ENCODE measurements at places on chromosomes 6 and 20.

GRCh38 chr6:78925317-78925716, 58.0 kb downstream of the IRAK1BP1 start:
- no peak for DNase-seq

GRCh38 chr6:37496951-37497885, 2.5 kb downstream of the CCDC167 start:
- DNase-seq = no peak

DNA sequence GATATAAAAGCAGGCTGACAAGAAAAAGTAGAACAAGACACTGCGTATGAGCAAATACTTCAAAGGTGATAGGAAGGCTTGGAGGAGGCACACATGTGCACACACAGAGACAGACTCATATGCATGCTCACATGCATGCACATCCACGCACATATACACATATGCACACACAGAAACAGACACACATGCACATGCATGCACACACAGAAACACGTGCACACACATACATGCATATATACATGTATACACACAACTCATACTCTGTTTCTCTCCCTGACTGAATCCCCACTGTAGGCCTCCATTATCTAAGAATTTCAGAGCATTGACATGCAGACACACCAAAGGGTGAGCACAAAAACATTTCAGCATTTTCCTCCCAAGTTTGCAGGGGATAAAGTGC, 43.7 kb downstream of the VGLL2 start:
- DNase-seq = no peak

DNA sequence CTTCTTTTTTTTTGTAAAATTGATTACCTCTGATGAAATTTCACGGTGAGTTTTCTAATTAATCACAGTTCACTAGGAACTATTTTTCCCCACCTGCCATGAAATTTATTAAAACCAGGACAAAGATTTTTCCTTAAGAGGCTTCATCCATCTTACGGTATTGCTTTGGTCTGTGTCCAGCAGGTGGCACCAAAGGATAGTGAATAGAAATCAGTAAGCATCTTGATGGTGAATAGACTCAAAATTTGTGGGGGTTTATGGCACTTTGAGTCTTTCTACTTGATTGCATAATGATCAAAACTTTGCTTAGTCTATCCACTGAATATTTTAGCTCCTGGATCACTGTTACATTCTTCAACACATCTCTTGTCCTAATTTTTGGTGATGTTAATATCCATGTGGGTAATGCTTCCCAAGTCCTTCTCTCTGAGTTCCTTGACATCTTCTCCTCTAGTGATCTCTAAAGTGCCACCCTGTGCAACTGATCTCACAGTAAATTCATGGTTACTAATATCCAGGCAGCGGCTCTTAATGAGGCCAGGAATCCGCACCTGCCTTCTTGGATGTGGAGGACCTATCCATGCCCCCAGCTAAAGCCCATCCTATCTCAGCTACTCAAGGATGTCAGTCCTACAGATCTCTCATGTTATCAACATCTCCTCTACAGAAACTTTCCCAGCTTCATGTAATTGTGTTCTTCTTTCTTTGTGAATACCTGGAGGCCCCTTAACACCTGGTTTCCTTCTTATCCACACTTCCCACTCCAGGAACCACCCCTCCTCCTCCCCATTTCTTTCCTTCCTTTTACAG, 54.5 kb downstream of the STMND1 start:
- peak; percentile 56 for DNase-seq

- no peak for DNase-seq
Observed at GRCh38 chr6:111672761-111673450, 67.2 kb upstream of the TRAF3IP2 start.

DNA sequence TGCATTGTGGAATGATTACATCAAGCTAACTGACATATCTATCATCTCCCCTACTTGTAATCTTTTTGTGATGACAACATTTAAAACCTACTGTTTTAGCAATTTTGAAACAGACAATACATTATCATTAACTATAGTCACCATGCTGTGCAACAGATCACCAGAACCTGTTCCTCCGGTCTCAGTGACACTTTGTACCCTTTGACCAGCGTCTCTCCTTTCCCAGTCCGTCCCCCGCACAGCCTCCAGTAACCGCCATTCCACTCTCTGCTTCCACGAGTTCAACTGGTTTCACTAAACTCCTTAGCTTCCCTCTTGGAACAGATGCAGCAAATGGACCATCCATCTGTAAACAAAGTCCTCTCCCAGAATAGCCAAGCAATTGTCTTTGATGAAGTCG, 21.8 kb downstream of the LRP11 start:
- no peak for DNase-seq

- DNase-seq = no peak
Observed at GRCh38 chr6:167767715-167768107, 59.0 kb upstream of the AFDN start.

- no peak for DNase-seq
Observed at GRCh38 chr20:53226826-53227225, 254.7 kb downstream of the TSHZ2 start.

DNA sequence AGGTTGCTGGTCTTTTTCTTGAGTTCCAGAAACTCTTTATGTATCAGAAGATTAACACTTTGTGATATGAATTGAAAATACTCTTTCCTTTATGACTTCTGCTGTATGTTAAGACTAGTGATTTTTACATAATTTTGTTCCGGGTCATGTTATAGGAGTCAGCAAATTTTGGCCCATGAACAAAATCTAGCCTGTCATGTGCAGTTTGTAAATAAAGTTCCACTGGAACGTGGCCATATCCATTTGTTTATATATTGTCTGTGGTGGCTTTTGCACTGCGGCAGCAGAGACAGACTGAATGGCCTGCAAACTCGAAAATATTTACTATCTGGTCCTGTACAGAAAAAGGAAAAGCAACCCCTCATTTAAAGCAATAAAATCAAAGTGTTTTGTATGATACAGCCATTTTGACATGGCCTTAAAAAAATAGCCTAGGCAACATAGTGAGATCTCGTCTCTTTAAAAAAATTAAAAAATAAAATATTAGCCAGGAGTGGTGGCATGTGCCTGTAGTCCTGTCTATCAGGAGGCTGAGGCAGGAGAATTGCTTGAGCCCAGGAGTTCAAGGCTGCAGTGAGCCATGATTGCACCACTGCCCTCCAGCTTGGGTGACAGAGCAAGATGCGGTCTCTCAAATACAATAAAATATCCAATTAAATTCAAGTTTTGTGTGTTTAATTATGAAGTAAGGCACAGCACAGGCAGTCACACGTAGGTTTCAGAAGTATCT, 36.9 kb downstream of the SNX9 start:
- no peak for DNase-seq

GRCh38 chr20:50292591-50293283, 102.1 kb downstream of the CEBPB start:
- DNase-seq = no peak

- DNase-seq = no peak
Observed at GRCh38 chr20:20946122-20946759, 159.9 kb downstream of the LINC00237 start.

DNA sequence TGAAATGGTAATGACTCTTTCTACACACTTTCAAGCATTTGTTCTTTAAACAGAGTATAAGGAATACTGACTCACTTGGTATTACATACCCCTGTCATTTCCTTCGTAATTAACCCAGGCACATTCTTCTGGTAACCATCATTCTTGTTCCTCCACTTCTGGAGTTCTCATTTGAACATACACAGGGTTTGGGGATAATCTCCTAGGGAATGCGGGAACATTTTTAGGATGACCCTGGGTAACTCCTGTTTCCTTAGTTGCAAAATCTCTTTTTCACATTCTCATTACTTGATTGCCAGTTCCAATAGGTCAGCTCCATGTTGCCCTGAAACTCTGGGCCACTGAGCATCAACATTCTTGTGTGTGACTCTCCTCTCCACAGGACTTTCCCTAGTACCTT, 51.5 kb upstream of the E2F3 start:
- no peak for DNase-seq

DNA sequence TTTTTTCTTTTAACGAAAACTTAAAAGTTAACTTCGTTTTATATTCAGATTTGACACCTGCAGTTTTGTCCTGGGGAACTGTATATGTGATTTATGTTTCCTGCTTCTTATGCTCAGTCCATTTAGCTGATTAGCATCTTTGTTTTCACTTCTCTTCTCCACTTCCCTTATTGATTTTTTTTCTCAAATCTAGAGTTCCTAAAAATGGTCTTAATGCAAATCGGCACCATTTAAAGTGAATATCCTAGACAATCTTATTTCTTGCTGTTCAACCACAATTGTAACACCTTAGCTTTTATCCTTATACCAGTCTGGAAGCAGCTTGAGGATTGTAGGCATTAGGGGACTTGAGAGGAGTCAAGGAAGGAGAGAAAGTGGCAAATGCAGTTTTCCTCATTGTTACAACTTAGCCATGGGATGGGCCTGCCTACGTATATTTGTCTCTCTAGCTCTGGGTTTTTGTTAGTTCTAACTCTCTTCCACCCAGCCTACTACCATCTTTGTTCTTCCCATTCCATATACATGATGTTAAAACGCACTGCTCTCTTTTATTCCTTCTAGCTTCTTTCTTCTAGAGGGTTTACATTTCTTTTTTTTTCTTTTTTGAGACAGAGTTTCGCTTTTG, 8.5 kb downstream of the QRSL1 start:
- no peak for DNase-seq

DNA sequence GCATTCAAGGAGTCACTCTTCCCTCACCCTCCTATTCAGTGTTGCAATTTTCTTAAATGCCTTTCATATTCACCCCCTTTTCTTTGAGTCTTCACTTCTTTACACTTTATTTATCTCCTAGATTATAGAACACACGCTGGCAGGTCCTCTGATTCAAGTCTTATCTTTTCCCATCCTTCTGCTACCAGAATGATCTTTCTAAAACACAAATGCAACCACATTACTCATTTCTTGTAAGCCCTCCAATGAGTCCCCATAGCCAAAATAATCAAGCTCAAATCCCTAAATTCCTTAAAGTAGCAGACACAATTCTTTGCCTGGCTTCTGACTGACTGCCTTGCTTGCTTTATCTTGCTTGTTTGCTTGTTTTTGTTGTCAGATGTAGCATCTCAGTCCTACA, 920.0 kb downstream of the TFAP2A start:
- DNase-seq = no peak

- no peak for DNase-seq
Observed at GRCh38 chr6:33868141-33868540, 64.3 kb upstream of the MLN start.

DNA sequence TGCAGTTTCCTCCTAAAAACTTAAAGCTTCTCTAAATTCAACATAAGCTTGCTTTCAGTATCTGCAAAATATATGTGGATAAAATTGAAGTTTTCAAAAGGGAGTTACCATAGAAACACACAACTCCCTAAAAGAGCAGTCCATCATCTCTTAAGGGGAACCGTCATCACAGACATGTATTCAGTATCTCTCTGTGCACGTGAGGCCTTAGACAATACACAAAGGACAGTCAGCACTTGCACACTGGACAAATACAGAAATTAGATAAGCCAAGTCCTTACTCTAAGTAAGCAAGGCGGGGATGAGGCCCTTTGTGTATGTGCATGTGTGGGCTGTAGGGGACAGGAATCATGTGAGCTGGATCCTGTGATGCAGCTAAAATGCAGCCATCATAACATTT, 136.6 kb downstream of the BACH2 start:
- no peak for DNase-seq

DNA sequence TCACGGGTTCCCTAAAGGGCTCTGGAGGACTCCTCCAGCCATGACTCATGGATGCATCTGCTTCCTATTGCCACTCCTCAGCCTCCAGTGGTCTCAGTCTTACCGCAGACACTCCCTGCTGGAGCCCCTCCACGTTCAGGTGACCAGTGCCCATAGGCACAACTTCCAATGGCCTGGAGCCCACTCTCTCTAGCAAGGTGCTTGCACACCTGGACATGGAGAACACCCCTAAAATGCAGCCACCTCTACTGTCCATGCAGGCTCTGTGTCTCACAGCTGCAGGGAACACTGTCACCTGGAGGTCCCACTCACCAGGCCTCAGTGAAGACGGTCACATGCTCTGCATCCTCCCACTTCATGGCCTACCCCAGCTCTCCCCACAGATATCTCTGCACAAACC, 36.0 kb downstream of the HUS1B start:
- no peak for DNase-seq

GRCh38 chr6:90118069-90118468, 178.6 kb downstream of the BACH2 start:
- no peak for DNase-seq

GRCh38 chr20:14921513-14921912, 584.1 kb upstream of the FLRT3 start:
- DNase-seq = no peak

DNA sequence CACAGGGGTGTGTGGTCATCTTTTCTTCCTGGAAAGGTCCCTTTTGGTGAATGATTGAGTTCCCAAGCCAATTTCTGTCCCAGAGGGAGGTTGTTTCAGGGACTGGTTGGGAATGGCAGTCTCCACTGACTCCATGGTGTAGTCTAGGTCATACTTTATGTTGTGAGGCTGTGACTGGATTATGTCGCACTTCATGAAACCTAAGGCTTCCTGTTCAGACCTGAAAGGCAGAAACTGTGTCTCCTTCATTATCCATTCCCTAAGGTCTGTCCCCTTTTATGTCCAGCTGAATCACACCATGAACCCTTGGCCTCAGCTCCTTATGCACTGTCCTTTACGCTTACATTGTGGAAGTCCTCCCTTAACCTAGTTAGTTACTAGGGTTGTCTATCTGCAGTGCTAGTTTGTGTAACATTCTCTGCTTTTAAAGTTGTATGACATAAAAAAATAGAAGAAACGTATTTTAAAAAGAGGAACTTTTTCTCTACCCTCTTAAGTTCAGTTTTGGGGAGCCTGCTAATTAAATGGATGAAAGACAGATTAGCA, 191.3 kb downstream of the JARID2 start:
- DNase-seq = no peak

- DNase-seq = no peak
Observed at GRCh38 chr6:138662471-138662870, 111.1 kb upstream of the CCDC28A start.

GRCh38 chr6:70956191-70956450, 739 bp downstream of the B3GAT2 start:
- no peak for DNase-seq

DNA sequence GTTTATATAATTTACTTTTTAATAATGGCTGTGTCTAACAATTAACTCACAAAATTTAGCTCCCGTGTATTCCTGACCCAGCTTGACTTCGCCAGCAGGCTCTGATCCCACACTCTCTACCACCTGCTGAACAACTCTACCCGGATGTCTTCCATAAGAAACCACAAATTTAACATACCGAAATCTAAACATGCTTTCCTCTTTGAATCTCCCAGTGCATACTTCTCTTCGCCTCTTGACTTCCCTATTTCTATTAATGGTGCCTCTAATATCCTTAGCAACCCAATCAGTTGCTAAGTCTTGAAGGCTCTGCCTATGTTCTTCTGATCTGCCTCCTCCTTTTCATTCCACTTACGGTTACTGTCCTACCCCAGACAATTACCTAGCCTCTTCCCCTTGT, 4.6 kb upstream of the MYB start:
- no peak for DNase-seq

Data from CD4-positive, alpha-beta T cell (primary cell).